Thoracic aorta (tissue), 2 donors: ENCODE measurements at places on chromosomes 4 and X. TPM values are rescaled to one million over a fixed set of nuclear protein-coding genes. Genes with fewer than 3 reads are reported as not detected.

GRCh38 chr4:83285055-83285407 lies 433 bp upstream of the COQ2 start:
- DNase-seq, result no peak
- H3K4me1 ChIP-seq, result peaks cover 5% of the 10 kb centered on the region
- H3K27ac ChIP-seq, result peak overlapping the region; percentile 94
- H3K4me3 ChIP-seq, result peak overlapping the region; percentile 81

DNAAF6 gene
- not detected for total RNA-seq

- DNase-seq, result no peak
- H3K27me3 ChIP-seq, result no peaks in the 10 kb centered on the region
- no peaks in the 10 kb centered on the region for H3K36me3 ChIP-seq
- H3K4me1 ChIP-seq, result peaks cover 39% of the 10 kb centered on the region
- no peak overlapping the region for H3K27ac ChIP-seq
Measured at GRCh38 chr4:1012034-1012739, 761 bp downstream of the FGFRL1 start.

GRCh38 chrX:5748586-5749150 lies 480.0 kb downstream of the NLGN4X start:
- DNase-seq, result no peak
- no peaks in the 10 kb centered on the region for H3K36me3 ChIP-seq
- H3K4me3 ChIP-seq, result no peak overlapping the region
- no peak overlapping the region for H3K27ac ChIP-seq
- H3K4me1 ChIP-seq, result no peaks in the 10 kb centered on the region

GRCh38 chrX:128897621-128898020 lies 625.7 kb downstream of the SMARCA1 start:
- H3K4me3 ChIP-seq, result no peak overlapping the region
- H3K4me1 ChIP-seq, result no peaks in the 10 kb centered on the region
- no peak for DNase-seq

SPANXB1 gene
- not detected for total RNA-seq

GRCh38 chrX:153934762-153935325 lies at the start of gene NAA10:
Gene NAA10, minus strand, starts transcription at chrX:153935037. Its CDS starts 133 bp downstream, at chrX:153934904.
- H3K4me3 ChIP-seq, result peak within 1 kb of the TSS; percentile 77
- no peaks in the 10 kb centered on the region for H3K27me3 ChIP-seq
- peaks cover 3% of the 10 kb centered on the region for H3K4me1 ChIP-seq
- H3K36me3 ChIP-seq, result peaks cover 6% of the 10 kb centered on the region
